ENCODE measurements at places on chromosomes 4 and X.

DNA sequence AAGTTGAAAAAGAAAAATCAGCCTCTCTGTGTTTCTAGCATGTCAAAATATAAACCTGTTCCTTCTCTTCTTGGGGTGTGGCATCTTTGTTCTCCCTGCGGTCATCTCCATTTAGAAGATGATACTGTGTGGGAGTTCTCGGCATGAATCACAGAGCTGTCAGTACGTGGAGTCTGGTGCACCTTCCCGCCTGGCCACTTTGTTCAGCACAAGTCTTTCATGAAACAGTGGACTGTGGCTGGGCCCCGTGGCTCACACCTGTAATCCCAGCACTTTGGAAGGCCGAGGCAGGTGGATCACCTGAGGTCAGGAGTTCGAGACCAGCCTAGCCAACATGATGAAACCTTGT lies 166.5 kb downstream of the MAML3 start:
- no peak for DNase-seq

DNA sequence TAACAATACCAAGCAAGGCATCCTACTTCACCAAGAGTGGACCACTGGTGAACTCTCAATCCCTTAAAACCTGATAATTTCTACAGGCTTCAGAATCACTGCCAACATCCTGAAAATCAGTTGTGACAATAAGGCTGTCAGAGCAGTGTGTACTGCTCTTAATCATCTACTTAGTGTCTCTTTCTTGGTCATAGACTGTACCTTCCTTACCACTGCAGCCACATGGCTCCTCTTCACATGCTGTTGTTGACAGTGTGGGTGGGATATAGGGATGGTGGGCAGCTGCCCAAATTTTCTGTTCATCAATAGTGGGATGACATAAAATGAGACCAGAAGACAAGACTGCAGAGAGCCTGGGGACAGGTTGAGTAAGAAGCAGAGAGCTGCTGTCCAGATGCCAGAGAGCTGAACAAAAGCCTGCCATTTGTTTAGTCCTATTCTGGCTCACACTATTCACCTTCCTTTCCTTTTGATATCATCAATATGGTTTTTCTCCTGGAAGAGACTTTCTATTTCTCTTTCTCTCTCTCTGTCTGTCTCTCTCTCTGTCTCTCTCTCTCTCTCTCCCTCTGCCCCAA lies 178.9 kb downstream of the MGST2 start:
- no peak for DNase-seq

DNA sequence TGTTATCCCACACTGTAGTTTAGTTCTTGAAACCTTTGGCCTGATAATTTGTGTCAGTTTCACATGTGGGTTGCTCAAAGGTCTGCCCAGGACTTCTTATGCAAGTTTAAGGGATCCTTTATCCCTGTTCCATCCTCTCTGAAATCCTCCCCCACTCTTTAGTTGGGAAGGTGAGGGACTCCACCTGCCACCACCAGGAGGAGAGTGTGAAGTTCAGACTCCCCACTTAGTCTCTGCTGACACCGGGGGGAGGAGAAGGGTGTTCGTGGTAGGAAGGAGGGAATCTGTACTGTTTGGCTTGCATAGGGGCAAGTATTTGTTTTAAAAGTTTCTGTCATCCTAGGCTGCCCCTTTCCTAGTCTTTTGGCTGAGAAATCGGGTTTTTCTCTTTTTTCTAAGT lies 211.8 kb downstream of the PPP4R3C start:
- no peak for DNase-seq

- no peak for DNase-seq
Observed at GRCh38 chrX:16002185-16002584, 121.2 kb upstream of the GRPR start.

DNA sequence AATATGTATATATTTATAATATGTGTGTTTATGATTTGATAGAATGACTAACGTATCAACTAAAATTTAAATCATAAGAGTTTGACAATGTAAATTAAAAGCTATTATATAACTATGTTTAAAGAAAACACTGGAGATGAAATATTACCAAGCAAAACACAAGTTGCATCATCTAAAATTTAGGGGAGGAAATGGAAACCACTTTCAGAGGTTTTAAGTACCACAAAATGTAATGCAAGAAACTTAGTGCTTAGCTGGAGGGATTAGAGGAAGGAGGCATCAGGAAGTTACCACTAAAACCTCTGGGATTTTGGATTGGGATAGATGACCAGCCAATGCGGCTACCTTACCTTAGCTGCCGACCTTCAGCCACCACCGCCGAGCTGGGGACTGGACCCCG lies 1192.1 kb upstream of the PRKX start:
- no peak for DNase-seq

- no peak for DNase-seq
Observed at GRCh38 chrX:154540897-154541535, 5.6 kb downstream of the G6PD start.

GRCh38 chr4:67571975-67572374 lies 13.4 kb downstream of the STAP1 start:
- DNase-seq: no peak

GRCh38 chr4:97942137-97942536 lies 201.1 kb downstream of the STPG2 start:
- DNase-seq: no peak

DNA sequence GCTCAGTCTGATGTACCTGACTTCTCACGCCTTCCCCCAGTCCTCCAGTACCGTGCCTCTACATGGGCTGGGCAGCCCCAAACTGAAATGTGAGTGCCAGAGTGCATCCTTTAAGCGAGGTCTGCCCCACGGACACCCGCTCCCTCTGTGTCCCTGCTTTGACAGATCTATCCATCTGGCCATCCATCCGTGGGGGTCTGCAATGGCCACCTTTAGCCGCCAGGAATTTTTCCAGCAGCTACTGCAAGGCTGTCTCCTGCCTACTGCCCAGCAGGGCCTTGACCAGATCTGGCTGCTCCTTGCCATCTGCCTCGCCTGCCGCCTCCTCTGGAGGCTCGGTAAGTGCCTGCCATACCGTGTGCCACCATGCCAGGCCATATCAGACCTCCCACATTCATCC lies 827 bp downstream of the PORCN start:
- DNase-seq: no peak

Data from vagina (tissue), 2 donors.